ENCODE measurements at places on chromosomes 1 and 21.

DNA sequence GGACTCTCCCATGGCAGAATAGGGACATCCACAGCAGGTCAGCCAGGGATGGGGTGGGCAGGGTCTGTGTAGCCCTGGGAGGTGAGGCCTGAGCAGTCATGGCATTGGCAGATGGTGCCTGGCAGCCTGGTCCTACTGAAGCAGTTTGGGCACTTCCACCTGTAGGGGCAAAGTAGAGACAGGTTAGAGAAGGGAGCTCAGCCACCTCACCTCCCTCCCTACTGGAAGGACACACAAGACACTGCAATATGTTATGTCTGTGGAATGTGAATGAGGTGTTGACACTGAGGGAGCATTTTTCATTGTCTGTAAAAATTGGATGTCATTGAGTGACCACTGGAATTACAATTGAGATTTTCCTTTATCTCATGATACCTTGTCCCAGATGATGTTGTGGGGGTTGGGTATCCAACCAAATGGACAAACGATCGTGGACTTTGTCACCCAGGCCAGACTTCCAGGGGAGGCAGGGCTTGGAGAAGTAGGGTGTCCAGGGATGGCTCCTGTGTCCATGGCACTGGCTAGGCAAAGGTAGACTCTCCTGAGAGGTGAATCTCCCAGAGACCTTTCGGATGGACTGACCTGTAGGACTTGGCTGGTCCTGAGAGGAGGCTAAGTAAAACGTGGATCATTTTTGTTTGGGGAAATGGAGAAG is 9.7 kb downstream of the SHISA4 start:
- no peak for DNase-seq

DNA sequence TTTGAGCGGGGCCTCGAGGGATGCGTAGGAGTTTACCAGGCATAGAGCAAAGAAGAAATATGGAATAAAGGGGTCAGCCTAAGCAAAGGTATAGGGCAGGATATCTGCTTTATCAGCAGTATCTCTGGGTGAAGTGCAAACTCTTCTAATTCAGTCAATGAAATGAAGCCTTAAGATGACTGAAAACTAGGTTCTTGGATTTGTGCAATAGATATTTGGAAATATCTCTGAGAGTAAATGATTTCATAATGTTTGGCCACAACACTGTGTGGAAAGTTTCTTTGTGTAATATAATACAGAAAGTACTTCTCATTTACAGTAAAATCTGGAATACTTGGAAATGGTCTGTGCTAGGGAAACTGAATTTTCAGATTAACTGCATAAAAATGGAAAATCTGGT is 26.1 kb downstream of the KCNJ15 start:
- DNase-seq = no peak

- no peak for DNase-seq
Observed at GRCh38 chr1:168970926-168971659, 135.4 kb upstream of the ATP1B1 start.

DNA sequence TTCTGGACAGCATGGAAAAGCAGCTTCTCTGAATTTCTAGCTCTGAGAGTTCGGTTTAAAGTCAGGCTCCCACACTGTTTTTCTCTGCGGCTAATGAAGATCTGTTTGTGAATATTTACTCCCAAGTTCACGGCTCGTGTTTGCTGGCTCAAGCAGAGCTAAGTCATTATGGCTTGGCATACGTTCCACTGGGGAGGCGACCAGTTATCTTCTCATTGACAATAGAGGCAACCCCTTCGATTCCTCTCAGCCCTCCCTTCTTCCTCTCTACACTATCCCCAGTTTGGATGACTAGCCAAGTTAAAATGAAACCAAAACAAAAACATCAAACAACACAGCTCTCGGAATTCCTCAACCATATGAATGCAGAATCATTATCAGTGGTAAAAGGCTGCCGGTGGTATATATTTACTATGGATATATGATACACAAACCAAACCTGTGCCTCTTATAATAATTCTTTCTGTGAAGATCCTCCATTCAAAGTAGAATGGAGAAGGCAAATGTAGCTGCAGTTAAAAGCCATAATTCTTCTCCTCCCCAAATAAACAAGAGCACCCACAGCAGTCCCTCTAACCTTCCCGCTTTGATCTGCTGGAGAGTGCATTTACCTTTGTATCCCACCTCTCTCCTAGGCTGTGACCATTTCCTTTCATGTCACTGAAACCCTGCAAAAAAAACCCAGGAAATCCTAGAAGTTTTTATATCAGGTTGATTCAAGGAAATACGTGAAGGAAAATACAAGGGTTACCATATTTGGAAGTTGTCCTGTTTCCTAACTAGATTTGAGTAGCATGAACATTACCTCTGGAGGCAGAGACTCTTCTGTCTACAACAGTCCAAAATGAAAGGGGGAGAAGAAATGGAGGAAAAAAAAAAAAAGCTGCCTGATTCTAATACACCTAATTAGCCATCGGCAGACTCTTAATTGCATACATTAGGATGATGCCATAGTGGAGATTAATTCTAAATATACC is 108.3 kb upstream of the USH2A start:
- no peak for DNase-seq

GRCh38 chr1:245961137-245961540 is 545.9 kb downstream of the SMYD3 start:
- DNase-seq = no peak

DNA sequence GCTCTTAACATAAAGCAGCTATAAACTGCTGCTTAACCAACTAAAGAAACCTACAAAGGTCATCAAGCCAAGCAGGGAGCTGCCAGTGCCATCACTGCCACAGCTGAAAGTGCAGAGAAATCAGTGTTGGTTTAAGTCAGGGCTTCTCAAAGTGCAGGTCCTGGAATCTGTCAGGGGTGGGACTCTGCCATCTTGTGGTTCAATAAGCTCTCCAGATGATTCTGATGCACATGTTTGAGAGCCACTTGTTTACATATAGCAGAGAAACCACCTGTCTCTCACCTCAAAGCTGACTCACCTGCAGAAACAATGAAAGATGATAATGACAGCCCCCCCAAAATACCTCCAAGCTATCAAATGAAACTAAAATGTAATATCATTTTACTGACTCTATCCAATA is 49.3 kb downstream of the SH3GLB1 start:
- no peak for DNase-seq

GRCh38 chr1:7940034-7940433 is 605 bp downstream of the TNFRSF9 start:
- no peak for DNase-seq

- DNase-seq = no peak
Observed at GRCh38 chr1:210223226-210223904, 9.2 kb upstream of the SERTAD4 start.

GRCh38 chr1:116380499-116381242 is 7.6 kb downstream of the ATP1A1 start:
- DNase-seq = no peak

- DNase-seq = no peak
Observed at GRCh38 chr1:31703431-31704270, at the start of gene COL16A1. COL16A1 (minus strand) TSS chr1:31704017; CDS start chr1:31702193, 1,824 bp downstream.

DNA sequence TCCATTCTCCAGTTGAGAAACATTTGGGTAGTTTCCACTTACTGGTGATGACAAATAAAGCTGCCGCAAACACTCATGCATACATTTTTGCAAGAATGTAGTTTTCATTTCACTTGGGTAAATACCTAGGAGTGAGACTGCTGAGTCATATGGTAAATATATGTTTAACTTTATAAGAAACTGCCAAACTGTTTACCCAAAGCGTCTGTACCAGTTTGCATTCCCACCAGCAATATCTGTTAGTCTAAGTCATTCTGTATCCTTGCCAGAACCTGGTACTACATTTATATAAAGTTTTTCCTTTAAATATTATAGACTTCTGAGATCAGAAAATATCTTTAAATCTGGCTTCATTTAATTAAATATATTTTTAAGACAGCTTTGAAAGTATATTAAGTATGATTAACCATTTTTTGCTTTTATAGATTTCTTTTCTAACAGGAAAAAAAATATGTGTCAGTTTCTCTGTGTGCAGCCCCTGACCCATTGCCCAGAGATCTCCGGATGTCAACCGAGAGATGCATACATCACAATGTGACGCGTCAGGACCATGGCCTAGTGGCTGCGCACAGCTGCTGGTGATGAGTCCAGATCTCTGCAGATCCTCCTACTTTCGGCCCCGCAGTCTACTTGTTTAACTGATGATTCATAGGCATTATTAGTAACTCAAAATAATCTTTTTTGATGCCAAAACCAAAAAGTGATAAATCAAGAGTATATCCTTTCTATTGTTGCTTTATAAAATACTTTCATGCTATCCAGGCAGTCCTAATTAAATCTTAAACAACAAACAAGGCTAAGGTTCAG is 227.1 kb upstream of the MAP1LC3C start:
- DNase-seq = no peak

GRCh38 chr1:25947027-25947426 is 40.8 kb upstream of the STMN1 start:
- DNase-seq = no peak

DNA sequence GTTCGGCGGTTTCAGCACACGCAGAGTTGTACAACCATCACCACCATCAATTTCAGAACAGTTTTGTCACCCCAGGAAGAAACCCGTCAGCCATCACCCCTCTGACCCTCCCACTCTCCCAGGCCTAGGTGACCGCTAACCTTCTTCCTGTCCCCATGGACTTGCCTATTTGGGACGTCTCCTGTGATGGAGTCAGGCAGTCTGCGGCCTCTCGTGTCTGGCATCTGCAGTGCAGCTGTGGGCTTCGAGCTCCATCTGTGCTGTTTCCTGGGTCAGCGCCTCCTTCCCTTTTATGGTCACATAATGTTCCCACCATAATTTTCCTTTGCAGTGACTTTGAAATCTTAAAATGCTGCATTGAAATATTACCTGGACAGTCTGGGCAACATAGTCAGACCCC is 24.4 kb downstream of the SLC45A1 start:
- no peak for DNase-seq

DNA sequence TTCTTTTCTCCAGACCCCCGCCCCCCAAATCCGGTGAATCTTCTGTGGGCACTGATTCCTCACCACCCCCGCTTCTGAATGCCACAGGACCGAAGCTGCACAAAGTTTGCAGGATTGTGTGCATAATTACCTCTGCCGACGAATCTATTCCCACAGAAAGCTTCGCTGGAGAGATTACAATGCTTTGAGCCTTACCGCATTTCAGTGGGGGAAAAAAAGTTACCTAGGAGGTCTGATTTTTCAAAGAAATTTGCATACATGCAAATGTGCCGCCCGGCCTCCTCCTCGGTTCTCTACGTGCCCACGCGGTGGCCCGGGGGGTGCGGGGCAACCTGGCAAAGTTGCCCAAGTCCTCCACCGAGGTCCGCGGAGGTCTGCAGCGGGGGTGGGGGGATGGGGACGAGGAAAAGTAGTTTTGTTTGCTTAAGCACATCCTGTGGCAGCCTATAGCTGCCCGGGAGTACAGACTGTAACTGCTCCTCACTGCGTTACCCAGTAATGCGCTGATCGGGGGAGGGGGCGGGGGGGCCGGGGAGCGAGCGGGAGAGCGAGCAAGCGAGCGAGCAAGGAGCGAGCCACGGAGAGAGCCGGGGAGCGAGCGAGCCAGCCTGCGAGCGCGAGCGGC is 563 bp upstream of the NFIA start:
- DNase-seq = no peak

DNA sequence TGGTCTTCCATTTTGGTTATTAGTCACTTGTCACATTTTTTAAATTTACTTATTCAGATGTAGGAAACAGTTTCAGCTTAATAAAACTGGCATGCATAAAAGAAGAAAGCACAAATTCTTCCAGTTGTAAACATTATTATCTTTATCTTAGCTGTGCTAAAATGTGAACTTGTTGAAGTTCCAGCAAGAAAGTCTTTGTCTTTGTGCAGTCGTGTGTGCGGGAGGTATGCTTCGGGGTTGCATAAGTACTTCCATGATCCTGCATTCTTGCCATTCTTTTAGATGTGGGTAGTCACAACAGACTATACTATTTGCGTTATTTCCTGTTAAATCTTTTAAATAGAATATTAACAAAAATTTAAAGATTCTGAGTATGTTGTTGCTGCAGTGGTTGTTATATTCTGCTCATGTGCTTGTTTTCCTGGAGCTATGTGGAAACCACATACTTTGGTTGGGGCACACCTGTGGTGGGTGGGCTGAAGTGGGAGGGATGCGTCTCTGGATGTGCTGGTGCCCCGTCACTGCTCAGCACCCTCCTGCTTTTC is 49.9 kb downstream of the CBS start:
- no peak for DNase-seq

- peak; percentile 50 for DNase-seq
Observed at GRCh38 chr1:209190591-209191261, 392.8 kb upstream of the CAMK1G start.

GRCh38 chr21:18191139-18191538 is 53.5 kb upstream of the CHODL start:
- no peak for DNase-seq

GRCh38 chr1:245831518-245831917 is 675.6 kb downstream of the SMYD3 start:
- no peak for DNase-seq

- DNase-seq = no peak
Observed at GRCh38 chr1:157137408-157138219, 581 bp downstream of the ETV3 start.

GRCh38 chr1:96992871-96993270 is 271.3 kb downstream of the PTBP2 start:
- DNase-seq = no peak

DNA sequence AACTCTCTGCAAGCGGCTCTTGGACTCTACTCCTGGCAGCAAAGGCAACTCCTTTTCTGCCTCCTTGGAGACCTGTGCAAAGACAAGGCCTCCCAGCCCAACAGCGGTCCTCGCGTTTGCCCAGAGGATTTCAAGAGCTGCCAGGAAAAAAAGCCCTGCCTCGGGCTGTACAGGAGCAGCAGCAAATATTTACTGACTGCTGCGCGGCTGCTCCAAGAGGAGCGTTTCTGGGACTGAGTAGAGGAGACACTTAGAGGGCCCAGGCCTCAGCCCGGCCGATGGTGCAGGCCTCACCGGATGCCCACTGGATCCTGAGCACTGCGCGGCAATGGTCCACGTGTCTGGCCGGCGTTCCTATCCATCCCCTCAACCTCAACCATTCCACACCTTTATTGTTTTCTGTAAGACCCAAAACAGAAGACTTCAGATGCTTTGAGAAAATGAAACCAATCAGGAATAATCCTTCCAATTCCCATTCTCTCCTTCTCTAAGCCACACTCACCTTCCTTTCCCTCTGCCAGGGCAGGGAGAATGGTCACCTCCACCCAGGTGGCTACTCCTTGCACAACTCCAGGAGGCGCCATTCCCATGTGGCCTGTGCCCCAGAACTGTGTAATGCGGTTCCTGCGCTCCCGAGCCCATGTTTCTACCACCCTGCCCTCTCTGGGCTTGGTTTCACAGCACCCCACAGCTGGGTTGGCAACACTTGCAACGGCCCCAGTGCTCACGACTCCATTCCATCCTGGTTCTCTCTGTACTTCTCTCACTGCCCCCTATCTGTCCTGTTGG is 215.8 kb downstream of the TRABD2B start:
- no peak for DNase-seq

- no peak for DNase-seq
Observed at GRCh38 chr1:71792264-71792663, 490.1 kb downstream of the NEGR1 start.

DNA sequence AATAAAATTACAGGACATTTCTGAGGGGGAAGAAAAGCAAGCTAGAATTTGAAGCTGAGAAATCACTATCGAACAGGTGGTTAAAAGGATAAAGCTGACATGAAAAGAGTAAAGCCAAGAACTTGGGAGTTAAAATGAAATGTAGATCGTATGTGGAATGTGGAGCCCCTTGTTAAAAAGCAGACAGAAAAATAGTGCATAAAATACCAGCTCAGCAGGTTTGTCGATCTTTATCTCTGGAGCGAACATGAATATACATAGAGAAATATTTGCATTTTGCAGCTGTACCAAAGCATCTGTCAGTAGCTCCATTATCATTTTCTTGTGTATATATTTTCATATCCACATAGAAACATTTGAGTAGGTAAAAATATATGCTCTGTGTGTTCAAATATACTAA is 73.6 kb upstream of the CDC42BPA start:
- DNase-seq = no peak

Data from progenitor cell of endocrine pancreas (in vitro differentiated cells).